KBM-7 (cell line): ENCODE measurements at places on chromosomes 2 and 18.

- DNase-seq = no peak
Measured at GRCh38 chr2:188456114-188456909, 164.6 kb downstream of the GULP1 start.

- DNase-seq = no peak
Measured at GRCh38 chr2:109623923-109624322, 9.8 kb downstream of the SOWAHC start.

GRCh38 chr2:191115391-191115790 is 35.4 kb downstream of the STAT4 start:
- DNase-seq = peak; percentile 76

GRCh38 chr2:232571026-232571474 is 20.6 kb downstream of the EIF4E2 start:
- no peak for DNase-seq

- no peak for DNase-seq
Measured at GRCh38 chr2:240988146-240988545, 10.3 kb upstream of the SNED1 start.

GRCh38 chr18:48023334-48024008 is 93.0 kb upstream of the SMAD2 start:
- DNase-seq = peak; percentile 76

DNA sequence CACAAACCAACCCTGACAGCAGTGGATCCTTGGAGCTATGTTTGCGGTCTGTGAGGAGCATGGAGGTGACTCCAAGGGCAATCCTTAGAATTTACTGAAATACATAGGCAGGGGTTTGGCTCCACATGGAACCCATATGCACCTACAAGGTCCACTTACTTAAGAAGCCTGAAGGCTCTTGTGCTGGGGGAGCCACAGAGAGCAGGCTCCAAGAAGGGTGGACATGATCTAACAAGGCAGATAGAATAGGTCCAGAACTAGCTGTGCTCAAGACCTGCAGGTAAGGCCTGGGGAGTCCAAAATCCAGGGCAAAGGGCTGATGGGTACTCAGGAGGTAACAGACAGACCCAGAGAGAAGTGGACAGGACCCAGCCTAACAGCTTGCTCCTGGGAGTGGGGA is 1.2 kb upstream of the CDK5R2 start:
- DNase-seq = no peak

DNA sequence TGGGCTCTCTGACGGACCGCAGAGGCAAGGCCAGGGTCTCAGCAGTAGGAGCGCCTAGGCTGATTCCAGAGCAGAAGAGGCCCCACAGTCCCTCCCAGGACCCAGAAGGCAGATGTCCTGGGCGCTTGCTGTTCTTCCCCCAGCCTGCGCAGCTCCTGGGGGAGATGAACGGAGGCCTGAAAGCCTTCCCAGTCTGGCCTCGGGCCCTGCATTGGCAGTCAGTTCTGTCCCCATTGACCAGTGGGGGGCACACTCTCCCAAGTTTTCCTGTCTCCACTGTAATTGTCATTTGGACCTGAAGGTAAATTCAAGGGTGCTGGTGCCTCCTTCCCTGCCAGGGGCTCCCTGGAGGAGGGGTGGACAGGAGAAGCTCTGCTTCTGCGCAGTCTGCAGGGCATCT is 345.7 kb downstream of the CYP26B1 start:
- DNase-seq = peak; percentile 12

GRCh38 chr2:145221516-145221915 is 701.6 kb upstream of the ZEB2 start:
- no peak for DNase-seq

GRCh38 chr18:64438178-64438577 is 289.3 kb upstream of the LINC00305 start:
- DNase-seq = no peak

- DNase-seq = no peak
Measured at GRCh38 chr2:85355073-85355410, 473 bp downstream of the ELMOD3 start.

GRCh38 chr2:168939918-168940317 is 38.8 kb downstream of the G6PC2 start:
- no peak for DNase-seq

- DNase-seq = no peak
Measured at GRCh38 chr2:212794471-212794870, 255.9 kb upstream of the ERBB4 start.
